CD4-positive, alpha-beta T cell (primary cell): ENCODE measurements at places on chromosomes 6 and 20. TPM values are rescaled to one million over a fixed set of nuclear protein-coding genes. Genes with fewer than 3 reads are reported as not detected.

Gene C6orf163
- total RNA-seq = 1.4 TPM

Gene PRR18
- total RNA-seq = not detected

Gene SLC17A9
- 3.5 TPM for total RNA-seq

Gene TMEM217
- total RNA-seq = 0.47 TPM

Gene VWA7
- 1.7 TPM for total RNA-seq

Gene BPI
- total RNA-seq = not detected

Gene GPSM3
- 202 TPM for total RNA-seq

Gene GHRH
- not detected for total RNA-seq

DNA sequence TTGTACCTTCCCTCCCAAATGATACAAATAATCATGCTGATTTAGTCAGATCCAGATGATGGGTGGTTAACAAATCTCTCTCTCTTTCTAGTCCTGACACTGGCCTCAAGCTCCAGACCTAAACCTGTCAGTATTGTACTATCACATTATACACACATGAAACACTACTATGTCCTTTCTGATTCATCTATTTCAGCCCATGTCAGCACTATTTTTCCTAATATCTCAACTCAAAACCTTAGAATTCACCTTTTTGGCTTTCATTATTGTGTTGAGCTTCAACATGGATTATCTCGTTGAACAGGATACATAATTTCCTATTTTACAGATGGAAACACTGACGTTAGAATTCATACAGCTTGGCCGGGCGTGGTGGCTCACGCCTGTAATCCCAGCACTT lies 3.5 kb downstream of the PIGU start:
- H3K36me3 ChIP-seq = no peaks in the 10 kb centered on the region
- H3K27me3 ChIP-seq = no peaks in the 10 kb centered on the region
- H3K4me3 ChIP-seq = no peak overlapping the region
- no peak overlapping the region for H3K27ac ChIP-seq
- peaks cover 13% of the 10 kb centered on the region for H3K4me1 ChIP-seq

DNA sequence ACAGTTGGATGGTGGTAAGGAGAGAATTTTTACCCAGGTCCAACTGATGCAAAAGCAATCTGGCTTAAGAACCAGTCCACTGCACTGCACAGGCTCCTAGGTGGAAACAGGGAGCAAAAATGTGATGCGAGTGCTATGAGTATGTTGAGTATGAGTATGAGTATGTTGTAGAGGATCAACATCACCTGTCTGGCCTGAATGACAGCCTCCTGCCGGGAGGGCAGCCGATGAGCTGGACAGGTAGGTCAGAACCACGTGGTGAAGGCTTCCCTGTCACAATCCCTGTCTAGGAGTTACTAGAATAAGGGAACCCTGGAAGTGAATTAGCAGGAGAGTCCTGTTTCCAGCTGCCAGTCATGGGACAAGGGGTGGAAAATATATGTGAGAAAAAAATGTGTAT lies 44.3 kb upstream of the SNX9 start:
- H3K27me3 ChIP-seq = no peaks in the 10 kb centered on the region
- H3K4me1 ChIP-seq = no peaks in the 10 kb centered on the region
- no peak overlapping the region for H3K27ac ChIP-seq
- H3K4me3 ChIP-seq = no peak overlapping the region
- H3K36me3 ChIP-seq = no peaks in the 10 kb centered on the region

DNA sequence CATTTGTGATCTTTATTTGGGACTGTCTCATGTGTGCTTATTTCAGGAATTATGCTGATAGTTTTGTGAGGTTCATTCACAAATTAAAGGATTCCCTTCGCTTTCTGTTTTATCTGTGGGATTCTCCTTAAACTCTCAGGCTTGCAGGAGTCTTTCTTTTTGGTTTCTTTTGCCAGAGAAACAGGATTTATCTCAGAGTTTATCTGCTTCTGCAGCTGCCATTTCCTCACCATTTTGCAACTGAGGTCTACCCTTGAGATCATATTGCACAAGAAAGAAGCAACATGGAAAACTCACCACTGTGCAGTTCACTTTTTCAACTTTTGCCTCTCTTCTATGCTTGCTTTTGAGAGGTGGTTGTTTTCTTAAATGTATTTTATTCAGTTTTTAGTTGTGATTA lies 201.0 kb downstream of the PRL start:
- H3K36me3 ChIP-seq = no peaks in the 10 kb centered on the region
- no peak overlapping the region for H3K27ac ChIP-seq
- H3K4me1 ChIP-seq = no peaks in the 10 kb centered on the region
- no peak overlapping the region for H3K4me3 ChIP-seq
- H3K27me3 ChIP-seq = no peaks in the 10 kb centered on the region

DNA sequence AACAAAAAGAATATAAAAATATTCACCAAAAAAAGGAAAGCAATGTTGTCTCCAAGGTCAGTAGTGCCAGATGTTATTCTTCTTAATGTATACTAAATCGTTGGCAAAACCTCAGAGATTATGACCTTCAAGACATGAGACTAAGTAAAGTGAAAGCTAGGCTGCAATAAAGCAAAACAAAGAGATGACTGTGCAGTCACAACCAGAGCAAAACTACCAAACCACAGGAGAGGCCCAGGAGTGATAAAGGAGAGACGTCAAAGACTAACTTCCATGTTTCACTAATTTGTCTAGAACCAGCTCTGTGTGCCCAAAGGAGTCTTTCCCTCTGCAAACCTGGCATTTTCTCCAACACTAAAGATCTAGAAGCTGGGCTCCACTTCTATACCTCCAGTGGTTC lies 155.9 kb upstream of the POU3F2 start:
- H3K27me3 ChIP-seq = no peaks in the 10 kb centered on the region
- H3K4me3 ChIP-seq = no peak overlapping the region
- H3K36me3 ChIP-seq = no peaks in the 10 kb centered on the region

DNA sequence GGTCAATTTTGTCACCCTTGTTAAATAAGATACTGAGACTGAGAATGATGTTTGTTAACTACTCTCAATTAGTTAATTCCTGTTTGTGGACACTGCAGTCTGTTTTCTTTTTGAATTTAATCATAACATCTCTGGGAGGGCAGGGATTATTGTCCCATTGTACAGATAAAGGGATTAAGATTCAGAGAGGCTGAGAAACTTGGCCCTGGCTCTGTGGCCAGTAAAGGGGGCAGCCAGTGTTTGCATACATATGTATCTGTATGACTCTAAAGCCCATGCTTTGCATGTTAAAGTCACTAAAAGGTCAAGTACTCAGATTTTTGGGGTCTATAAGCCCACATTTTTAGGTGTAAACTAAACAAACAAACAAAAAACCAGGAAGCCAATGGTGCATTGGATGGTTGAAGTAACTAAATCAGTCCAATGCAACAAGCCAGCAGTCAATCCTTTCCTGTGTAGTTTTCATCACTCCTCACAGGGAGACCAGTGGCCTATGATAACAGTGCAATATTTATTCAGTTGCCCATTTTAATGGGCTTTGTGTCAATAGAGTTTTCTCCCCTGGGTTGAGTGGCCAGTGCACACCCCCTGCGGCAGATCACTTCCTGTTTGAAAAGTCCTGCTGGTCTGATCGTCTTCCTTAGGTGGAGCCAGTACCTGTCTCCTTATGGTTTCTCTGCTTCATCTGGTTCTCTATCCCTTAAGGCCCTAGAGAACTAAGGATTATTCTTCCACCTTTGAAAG lies 106.7 kb downstream of the SLX4IP start:
- no peak overlapping the region for H3K4me3 ChIP-seq
- DNase-seq = no peak
- no peaks in the 10 kb centered on the region for H3K36me3 ChIP-seq

GRCh38 chr6:126812651-126813050 lies 305.8 kb upstream of the RSPO3 start:
- H3K27ac ChIP-seq = no peak overlapping the region
- no peak for DNase-seq
- no peaks in the 10 kb centered on the region for H3K27me3 ChIP-seq
- H3K36me3 ChIP-seq = no peaks in the 10 kb centered on the region

DNA sequence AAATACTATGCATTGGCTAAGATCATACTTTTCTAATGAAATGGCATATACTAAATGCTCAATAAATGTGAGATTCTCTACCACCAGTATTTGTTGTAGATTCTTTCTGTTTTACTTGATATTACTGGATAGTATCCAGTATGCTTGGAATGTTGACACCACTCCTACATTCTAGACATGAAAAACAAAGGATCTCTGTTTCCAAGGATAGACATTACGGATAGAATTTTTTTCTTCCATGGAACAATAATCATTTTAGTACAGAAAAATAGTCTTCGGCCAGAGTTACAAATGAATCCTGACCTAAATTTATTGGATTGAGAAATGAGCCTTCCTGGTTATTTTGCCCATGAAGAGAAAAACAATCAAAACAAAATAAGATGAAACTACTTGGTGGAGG lies 258.2 kb upstream of the NT5E start:
- no peak overlapping the region for H3K4me3 ChIP-seq
- no peak overlapping the region for H3K27ac ChIP-seq
- DNase-seq = no peak
- H3K36me3 ChIP-seq = no peaks in the 10 kb centered on the region
- H3K27me3 ChIP-seq = no peaks in the 10 kb centered on the region
- H3K4me1 ChIP-seq = no peaks in the 10 kb centered on the region

- peaks cover 4% of the 10 kb centered on the region for H3K36me3 ChIP-seq
- no peak for DNase-seq
- H3K27ac ChIP-seq = no peak overlapping the region
- H3K4me3 ChIP-seq = no peak overlapping the region
- H3K4me1 ChIP-seq = peaks cover 16% of the 10 kb centered on the region
These were observed 71.4 kb downstream of the AKAP7 start for GRCh38 chr6:131206463-131207251.

DNA sequence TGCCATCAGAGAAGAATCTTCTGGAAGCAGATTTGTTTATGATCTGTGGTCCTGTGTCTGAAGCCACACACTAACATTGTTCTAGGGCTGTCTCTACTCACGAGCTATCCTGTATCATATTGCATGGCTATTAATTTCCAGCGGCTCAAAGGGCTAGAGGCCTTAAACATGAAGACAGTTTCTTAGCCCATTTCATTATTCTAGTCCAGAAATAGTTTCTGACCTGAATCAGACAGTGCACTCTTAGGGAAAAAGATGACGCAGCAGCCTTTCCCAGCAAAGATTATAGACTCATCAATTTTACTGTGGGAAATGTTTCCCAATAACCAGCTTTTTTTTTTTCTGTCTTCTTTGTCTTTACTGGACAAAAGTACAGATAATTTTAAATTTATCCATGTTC lies 105.3 kb upstream of the SUPT3H start:
- no peaks in the 10 kb centered on the region for H3K4me1 ChIP-seq
- H3K4me3 ChIP-seq = no peak overlapping the region
- H3K27ac ChIP-seq = no peak overlapping the region
- H3K36me3 ChIP-seq = peaks cover 4% of the 10 kb centered on the region

DNA sequence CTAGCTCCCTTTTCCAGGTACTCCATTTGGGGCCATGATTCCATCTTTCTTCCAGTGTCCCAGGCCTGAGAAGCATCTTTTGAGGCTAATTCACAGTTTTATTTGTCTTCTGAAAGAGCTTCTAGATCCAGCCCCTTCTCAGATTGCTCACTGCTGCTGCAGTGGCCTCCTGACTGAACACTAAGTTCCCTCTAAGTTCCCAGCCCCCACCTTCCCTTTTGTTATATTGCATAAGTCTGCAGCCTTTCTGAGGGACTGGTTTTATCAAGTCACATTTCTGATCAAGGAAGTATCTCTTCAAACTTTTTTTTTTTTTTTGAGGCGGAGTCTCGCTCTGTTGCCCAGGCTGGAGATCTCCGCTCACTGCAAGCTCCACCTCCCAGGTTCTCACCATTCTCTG lies 10.7 kb downstream of the MAPRE1 start:
- no peak for DNase-seq
- peak overlapping the region; percentile 36 for H3K27ac ChIP-seq
- peaks cover 34% of the 10 kb centered on the region for H3K4me1 ChIP-seq
- H3K36me3 ChIP-seq = peaks cover 66% of the 10 kb centered on the region
- no peak overlapping the region for H3K4me3 ChIP-seq

DNA sequence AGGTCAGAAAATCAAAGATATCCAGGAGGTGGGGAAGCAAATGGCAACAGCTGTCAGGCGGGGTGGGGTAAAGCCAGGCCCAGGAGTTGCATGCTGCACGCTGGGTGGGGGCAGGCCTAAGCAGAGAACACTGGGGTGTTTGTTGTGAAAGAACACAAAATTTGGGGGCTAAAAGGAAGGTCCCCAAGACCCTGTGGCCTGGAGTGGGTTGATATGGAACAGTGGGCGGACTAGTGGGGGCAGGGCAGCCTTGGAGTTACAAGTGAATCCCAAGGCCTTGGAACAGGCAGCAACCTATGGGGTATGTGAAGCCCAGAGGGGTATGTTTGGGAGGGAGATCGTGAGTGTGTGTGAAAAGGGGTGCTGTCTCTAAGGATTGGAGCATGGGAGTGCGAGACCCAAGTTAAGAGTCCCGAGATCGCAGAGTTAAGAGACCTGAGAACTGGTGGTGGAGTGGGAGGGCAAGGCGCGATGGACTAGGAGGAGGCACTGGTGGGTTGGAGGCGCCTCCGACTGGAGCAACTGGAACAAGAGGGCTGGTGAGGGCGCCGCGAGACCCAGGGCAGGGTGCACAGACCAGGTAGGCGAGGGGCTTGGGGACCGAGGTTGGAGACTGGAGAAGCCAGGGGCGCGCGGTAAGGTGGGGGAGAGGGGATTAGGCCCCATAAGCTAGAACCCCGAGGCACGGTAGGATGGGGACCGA lies 658 bp downstream of the CUL7 start:
- peak overlapping the region; percentile 76 for H3K27ac ChIP-seq
- no peaks in the 10 kb centered on the region for H3K27me3 ChIP-seq
- peaks cover 38% of the 10 kb centered on the region for H3K4me1 ChIP-seq
- peak; percentile 21 for DNase-seq
- peaks cover 41% of the 10 kb centered on the region for H3K36me3 ChIP-seq

GRCh38 chr6:37483917-37484785 lies 15.5 kb downstream of the CCDC167 start:
- H3K27me3 ChIP-seq = no peaks in the 10 kb centered on the region
- DNase-seq = peak; percentile 76
- peaks cover 69% of the 10 kb centered on the region for H3K36me3 ChIP-seq
- peaks cover 40% of the 10 kb centered on the region for H3K4me1 ChIP-seq
- H3K4me3 ChIP-seq = no peak overlapping the region

GRCh38 chr20:31746068-31746878 lies 7.2 kb downstream of the TPX2 start:
- H3K27ac ChIP-seq = no peak overlapping the region
- H3K4me1 ChIP-seq = no peaks in the 10 kb centered on the region
- no peaks in the 10 kb centered on the region for H3K36me3 ChIP-seq
- no peak overlapping the region for H3K4me3 ChIP-seq
- no peaks in the 10 kb centered on the region for H3K27me3 ChIP-seq

DNA sequence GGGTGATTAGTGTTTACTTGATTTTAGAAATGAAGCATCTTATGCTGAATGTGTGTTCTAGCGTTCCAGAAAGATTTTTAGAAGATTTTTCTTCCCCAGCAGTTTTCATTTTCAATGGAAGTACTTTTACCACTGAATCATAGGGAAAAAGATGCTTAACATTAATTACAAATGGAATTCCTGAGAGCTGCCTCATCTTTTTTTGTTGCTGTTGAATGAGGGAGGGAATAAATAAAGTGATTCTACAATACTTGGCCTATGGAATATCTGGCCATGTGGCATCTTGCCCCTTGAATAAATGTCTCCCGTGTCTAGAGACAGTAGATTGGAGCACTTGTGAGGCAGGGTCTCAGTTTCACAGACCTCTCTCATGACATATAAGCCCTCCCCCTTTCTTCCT lies 44.1 kb upstream of the SLC22A1 start:
- H3K36me3 ChIP-seq = peaks cover 88% of the 10 kb centered on the region
- no peak overlapping the region for H3K4me3 ChIP-seq
- no peak overlapping the region for H3K27ac ChIP-seq
- no peaks in the 10 kb centered on the region for H3K27me3 ChIP-seq
- no peak for DNase-seq
